Keratinocyte (primary cell): ENCODE measurements at places on chromosomes 2 and 18.

DNA sequence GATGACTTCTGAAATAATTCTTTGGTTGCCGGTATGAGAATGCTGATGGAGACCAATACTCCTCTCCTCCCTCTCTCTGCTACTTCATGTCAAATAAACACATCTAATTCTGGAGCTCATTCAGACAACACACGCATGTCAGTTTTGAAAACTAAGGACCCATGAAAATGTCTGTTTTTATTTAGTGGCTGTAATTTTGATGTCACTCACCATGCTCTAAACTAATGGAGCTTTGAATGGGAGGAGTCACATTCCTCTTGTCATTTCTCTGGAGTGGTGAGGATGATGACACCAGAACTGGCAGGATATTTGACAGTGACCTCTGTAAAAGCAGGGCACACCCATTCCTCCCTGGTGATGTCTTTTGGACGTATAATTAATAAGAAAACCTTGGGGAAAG lies 163.0 kb downstream of the PHLPP1 start:
- DNase-seq = no peak
- H3K27ac ChIP-seq = no peak overlapping the region
- H3K27me3 ChIP-seq = no peaks in the 10 kb centered on the region
- no peak overlapping the region for H3K4me3 ChIP-seq
- peaks cover 21% of the 10 kb centered on the region for H3K4me1 ChIP-seq

DNA sequence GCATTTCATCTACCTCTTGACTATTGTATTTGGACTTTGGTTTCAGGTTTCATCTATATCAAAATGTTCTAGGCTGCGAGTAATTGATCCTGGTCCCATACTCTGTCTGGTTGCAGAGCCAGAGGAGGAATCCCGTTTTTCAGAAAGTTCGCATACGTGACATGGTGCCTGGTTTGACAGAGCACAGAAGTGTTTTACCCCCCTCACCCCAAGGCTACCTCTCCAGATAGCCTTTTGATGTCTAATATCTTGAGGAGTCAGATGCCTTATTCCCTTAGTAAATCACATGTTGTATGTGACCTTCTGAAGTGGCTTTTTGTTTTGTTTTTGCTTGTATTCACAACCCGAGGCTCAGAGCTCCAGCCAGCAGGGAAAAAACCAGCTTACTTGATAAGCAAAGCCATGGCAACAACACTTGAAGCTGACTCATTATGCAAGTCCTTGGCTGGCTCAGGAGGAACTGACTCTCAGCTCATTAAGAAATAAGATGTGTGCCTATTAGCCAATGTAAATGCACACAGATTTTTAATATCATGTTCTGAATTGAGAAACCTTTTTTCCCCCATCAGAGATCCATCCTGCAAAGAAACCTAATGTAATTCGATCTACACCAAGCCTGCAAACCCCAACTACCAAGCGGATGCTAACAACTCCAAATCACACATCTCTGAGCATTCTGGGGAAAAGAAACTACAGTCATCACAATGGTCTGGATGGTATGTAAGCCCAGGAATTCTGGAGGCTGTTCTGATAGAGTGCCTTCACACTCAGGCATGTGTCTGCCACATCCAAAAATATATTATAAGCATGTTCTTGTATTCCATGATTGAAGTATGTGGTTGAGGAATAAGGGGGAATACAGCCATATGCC lies 41.4 kb downstream of the OXER1 start:
- no peak overlapping the region for H3K4me3 ChIP-seq
- no peaks in the 10 kb centered on the region for H3K36me3 ChIP-seq
- H3K4me1 ChIP-seq = peaks cover 6% of the 10 kb centered on the region
- no peak overlapping the region for H3K27ac ChIP-seq

DNA sequence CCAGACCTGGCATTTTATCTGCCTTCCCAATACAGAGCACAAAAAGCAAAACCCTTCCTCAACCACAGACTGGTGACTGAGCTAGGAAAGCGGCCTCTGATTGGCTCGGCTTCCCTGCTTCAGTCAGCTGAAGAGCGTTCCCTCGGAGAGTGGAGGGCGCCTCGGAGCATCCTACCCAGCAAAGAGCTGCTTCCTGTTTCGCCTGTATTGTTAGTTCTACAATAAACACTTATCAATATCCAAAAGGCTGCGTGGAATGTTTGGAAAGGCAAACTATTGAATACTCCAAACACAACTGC lies 125.0 kb downstream of the CACNB4 start:
- no peak overlapping the region for H3K27ac ChIP-seq
- DNase-seq = no peak
- H3K36me3 ChIP-seq = no peaks in the 10 kb centered on the region
- peaks cover 9% of the 10 kb centered on the region for H3K4me1 ChIP-seq
- peaks cover 6% of the 10 kb centered on the region for H3K27me3 ChIP-seq

- peak overlapping the region; percentile 54 for H3K4me3 ChIP-seq
- no peak for DNase-seq
- H3K36me3 ChIP-seq = no peaks in the 10 kb centered on the region
- no peaks in the 10 kb centered on the region for H3K27me3 ChIP-seq
Observed at GRCh38 chr2:161238560-161239325, 69.5 kb upstream of the PSMD14 start.

DNA sequence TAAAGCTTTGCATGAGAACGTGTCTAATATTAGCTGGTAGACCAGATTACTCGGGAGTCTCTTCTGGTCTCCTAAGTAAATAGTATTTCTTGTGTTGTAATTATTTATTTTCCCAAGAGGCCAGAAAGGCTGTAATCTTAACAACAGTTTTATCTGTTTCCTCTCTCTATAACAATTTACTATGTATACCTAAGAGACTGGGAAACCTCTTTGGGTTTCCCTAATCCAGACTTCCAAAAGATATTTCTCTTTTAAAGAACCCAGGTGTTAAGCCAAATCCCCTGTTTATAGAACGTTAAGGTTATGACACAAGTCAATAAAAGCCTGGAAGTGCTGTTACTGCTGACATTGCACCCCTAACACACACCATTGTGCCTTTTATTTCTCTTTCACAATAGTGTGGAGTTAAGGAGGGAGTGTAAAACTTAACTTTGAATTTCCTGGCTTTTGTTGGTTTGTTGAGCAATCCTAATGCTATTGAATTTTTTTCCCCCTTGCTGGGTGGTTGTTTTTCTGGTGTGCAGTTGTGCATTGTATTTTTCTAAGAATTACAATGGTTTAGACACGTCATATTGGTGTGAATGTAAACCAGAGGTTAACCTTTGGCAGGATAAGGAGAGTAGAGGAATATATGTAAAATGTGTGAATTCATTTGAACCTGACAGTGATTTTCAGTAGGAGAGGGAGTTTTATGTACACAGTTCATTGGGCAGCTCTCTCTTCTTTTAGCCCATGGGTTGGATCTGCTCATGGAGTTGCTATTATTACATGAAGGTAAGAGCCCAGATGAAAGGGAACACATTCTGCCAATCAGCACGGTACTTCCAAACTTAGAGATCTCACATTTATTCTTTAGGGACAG lies 192.8 kb downstream of the MTX2 start:
- no peak overlapping the region for H3K27ac ChIP-seq
- no peaks in the 10 kb centered on the region for H3K36me3 ChIP-seq
- DNase-seq = no peak
- H3K27me3 ChIP-seq = no peaks in the 10 kb centered on the region
- H3K4me1 ChIP-seq = peaks cover 13% of the 10 kb centered on the region

DNA sequence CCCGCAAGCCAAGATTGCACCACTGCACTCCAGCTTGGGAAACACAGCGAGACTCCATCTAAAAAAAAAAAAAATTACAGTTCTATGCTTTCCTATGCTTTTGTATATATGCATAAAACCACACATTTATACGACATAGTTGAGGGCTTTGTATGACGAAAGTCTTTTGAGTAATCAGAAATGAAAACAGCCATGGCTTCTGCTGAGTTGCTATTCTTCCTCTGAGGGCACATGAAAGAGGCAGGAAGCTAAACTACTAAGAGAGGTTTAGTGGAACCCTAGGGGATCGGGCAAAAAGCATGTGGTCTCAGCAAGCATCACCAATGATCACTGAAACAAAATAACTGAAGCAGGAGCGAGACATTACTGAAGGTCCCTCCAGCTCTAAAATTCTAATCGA lies 99.6 kb downstream of the ZAP70 start:
- H3K4me3 ChIP-seq = no peak overlapping the region
- H3K27ac ChIP-seq = no peak overlapping the region

- no peak overlapping the region for H3K27ac ChIP-seq
- H3K36me3 ChIP-seq = no peaks in the 10 kb centered on the region
- peaks cover 10% of the 10 kb centered on the region for H3K4me1 ChIP-seq
- no peaks in the 10 kb centered on the region for H3K27me3 ChIP-seq
Observed at GRCh38 chr2:28747714-28748113, 3.9 kb upstream of the PPP1CB start.

DNA sequence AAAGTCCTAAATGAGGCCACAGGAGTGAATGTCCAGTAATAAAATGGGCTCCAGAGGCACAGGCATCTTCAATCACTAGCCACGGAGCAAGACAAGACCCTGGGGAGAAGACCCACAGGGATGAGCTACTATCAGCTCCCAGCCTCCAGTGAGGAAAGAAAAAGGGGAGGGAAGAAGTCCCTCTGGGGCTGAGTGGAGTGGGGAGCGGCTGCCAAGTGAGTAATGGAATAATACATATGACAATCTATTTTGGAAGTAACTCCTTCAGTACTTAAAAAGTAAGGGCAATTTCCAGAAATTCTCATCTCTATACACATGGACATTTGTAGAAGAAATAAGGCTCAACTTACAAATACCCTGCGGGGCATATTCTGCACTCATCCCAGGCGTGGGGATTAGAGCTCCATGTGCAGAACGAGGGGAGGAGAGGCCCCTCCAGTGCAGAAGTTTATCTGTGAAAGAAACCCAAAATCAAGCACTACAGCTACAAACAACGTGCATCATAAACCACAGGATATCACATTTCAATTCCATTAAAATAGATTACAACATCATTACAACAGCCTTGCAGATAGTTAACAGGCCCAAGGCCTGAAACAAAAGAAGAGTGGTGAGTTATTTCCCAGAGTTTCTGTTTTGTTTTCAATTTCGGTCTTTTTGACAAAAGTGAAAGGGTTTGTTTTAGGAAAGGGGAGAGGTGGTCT lies 84.9 kb downstream of the BCL11A start:
- no peaks in the 10 kb centered on the region for H3K36me3 ChIP-seq
- no peak overlapping the region for H3K27ac ChIP-seq
- H3K4me1 ChIP-seq = peaks cover 15% of the 10 kb centered on the region
- H3K27me3 ChIP-seq = no peaks in the 10 kb centered on the region

DNA sequence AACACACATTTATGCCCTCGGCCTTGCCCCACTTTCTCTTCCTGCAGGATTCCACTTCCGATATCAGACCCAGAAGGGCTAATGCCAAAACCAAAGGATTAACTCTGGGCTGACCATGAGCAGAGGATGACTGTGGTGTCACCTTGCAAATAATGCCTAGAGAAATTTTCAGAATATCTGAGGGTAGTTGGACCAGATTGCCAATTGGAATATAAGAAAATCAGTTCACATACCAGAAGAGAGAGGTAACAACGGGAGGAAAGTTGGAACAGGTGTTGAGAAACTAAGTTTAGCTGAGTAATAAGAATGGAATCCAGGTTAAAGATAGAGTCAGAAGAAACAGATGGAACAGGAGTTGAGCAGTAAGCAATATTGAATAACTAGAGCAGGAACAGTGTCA lies 232.7 kb upstream of the UBE2E3 start:
- H3K4me1 ChIP-seq = peaks cover 29% of the 10 kb centered on the region
- no peak overlapping the region for H3K27ac ChIP-seq
- no peaks in the 10 kb centered on the region for H3K27me3 ChIP-seq
- no peak overlapping the region for H3K4me3 ChIP-seq
- H3K36me3 ChIP-seq = no peaks in the 10 kb centered on the region

DNA sequence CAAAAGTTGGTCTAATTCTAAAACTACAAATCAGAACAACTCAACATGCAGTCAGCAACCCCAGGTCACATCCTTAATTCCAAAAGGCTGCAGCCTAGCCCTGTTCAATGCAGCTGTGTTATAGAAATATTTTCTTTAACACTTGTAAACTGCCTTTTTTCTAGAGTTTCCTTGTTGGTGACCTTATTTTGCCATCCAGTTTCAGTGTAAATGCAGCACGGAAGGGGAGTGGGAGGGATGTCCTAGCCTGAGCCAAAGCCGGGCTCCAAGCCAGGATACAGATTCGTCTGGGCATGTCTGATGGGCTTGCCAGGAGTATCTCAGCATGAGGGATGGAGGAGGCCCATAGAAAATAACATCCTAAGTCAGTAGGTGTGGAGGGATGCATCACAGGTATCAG lies 17.7 kb upstream of the SP3 start:
- H3K4me1 ChIP-seq = peaks cover 33% of the 10 kb centered on the region
- no peak overlapping the region for H3K4me3 ChIP-seq
- peak overlapping the region; percentile 54 for H3K27ac ChIP-seq
- no peak for DNase-seq

GRCh38 chr18:46407486-46408166 lies 249.4 kb downstream of the LOXHD1 start:
- no peak overlapping the region for H3K27ac ChIP-seq
- DNase-seq = no peak
- no peaks in the 10 kb centered on the region for H3K36me3 ChIP-seq
- H3K4me3 ChIP-seq = no peak overlapping the region

DNA sequence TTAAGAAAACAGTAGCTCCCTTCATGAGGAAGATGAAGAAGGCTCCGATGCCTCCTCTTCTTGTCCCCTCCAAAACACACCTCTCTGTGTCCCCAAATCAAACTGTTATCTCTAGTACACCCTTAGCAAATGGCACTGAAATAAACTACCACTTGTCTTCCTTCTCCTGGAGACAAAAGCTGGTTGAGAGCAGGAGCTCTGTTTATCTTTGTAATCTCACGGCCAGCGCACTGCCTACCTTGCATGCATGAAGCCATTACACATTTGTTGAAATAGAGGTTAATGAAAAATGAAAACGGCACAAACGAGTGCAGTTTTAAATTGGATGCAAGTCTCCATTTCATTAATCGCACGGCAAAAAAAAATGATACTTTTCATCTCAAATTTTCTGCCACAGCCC lies 113.7 kb downstream of the EPB41L3 start:
- no peak overlapping the region for H3K27ac ChIP-seq
- H3K36me3 ChIP-seq = no peaks in the 10 kb centered on the region
- no peaks in the 10 kb centered on the region for H3K4me1 ChIP-seq
- no peaks in the 10 kb centered on the region for H3K27me3 ChIP-seq
- DNase-seq = no peak
- H3K4me3 ChIP-seq = no peak overlapping the region

GRCh38 chr2:214377286-214377624 lies 33.6 kb upstream of the VWC2L start:
- DNase-seq = no peak
- no peaks in the 10 kb centered on the region for H3K27me3 ChIP-seq
- H3K4me1 ChIP-seq = peaks cover 9% of the 10 kb centered on the region
- no peak overlapping the region for H3K27ac ChIP-seq

- peak; percentile 30 for DNase-seq
- no peak overlapping the region for H3K27ac ChIP-seq
- H3K4me3 ChIP-seq = no peak overlapping the region
- H3K36me3 ChIP-seq = no peaks in the 10 kb centered on the region
Observed at GRCh38 chr2:16537347-16537746, 128.3 kb downstream of the CYRIA start.

DNA sequence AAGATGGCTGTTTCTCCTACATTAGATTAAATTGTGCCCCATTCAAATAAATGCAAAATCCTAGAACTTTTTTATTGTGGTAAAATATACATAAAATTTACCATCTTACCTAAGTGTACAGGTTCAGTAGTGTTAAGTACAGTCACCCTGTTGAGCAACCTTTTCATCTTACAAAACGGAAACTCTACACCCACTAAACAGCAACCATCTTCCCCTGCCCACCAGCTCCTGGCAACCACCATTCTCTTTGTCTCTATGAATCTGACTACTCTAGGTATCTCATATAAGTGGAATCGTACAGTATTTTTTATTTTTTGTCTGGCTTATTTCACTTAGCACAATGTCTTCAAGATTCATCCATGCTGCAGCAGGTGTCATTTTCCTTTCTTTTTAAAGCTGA lies 53.0 kb downstream of the ASXL2 start:
- H3K36me3 ChIP-seq = no peaks in the 10 kb centered on the region
- no peaks in the 10 kb centered on the region for H3K27me3 ChIP-seq
- H3K4me1 ChIP-seq = peaks cover 9% of the 10 kb centered on the region
- DNase-seq = no peak
